GM12865 (cell line): ENCODE measurements at places on chromosomes 2 and 18.

DNA sequence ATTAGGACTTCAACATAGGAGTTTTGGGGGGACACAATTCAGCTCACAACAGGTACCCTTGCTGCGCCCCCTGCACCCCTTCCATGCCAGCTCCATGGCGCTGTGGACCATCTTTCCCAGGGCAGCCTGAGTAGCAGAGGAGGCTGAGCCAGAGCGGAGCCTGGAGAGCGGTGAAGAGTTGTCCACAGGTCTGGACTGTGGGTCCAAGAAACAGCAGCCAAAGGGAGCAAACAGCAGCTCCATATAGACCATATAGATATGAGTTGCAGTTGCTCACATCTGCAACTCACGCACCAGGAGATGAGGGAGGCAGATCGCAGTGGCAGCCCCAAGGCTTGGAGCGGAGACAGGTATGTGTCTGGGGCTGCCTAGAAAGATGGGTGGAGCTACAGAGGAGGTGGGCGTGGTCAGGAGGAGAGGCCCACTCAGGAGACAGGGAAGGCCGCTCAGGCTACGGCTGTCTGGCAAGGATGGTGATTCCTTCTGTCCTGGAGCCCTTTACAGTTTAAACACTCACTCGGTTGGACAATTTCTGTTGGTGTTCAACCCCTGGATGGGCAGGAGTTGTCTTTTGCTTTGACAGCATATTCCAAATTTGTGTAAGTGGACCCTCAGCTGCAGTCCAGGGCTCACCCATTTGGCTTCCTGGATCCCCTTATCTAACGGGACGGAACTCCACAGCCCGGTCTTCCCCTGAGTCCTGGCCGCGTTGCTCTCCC is 155.1 kb downstream of the LPIN1 start:
- DNase-seq, result no peak

GRCh38 chr18:8948471-8949149 is 153.9 kb upstream of the NDUFV2 start:
- no peak for DNase-seq

- DNase-seq, result no peak
Measured at GRCh38 chr18:27135504-27136207, 49.5 kb downstream of the CHST9 start.

DNA sequence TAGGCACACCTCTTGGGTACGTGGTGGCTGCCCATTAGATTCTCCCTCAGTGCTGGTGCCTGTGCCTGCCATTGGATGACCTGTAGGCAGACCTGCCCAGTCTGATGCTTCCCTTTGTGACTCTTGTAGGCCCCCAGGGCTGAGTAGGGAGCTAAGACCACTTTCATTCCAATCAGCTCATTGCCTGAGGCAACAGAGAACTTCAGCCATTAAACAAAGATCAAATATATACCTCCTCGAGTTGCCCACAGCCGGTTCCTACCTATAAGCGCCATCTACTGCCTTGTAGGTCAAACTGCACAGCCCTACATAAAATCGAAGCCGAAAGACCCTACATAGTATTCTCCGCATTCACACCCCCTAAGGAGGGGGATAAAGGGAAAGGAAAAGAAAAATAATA is 184.6 kb downstream of the ETAA1 start:
- peak; percentile 4 for DNase-seq

DNA sequence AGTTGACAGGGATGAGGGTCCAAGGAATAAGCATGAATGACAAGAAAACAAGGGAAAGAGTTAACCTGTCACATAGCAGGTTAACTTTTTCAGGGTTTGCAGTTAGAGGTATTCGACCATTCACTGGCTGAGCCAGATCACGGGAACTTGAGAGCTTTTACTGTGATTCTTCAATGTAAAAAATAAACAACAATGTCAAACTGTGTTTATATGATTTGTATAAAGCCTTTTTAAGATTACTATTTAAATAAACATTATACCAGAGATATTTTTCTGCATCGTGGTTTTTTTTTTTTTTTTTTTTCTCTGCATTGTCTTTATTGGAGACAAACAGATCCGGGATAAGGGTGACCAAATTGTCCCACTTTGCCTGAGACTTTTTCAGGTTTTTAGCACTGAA is 115.6 kb downstream of the NRP2 start:
- DNase-seq, result no peak

DNA sequence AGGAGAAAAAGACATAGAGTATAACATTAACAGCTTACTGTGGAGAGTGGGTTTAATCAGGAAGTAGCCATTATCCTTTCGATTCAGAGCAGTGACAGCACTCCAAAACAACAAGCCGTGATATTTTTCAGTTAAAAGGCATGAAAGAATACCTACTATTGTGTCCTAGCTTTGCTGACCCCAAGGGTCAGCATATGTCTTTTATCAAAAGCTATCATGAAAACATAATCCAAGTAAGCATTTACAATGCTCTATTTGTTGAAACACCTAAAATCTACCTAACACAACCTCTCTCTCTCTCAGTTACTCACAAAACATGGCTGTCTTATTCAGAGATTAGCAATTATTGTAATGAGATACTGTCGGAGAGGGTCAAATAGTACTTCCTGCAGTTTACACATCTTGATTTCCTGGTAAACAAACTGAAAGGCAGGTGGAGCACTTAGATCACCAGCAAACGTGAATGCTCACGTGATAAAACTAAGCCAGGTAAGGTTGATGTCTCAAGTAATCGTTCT is 100.0 kb downstream of the BAZ2B start:
- DNase-seq, result peak; percentile 74

DNA sequence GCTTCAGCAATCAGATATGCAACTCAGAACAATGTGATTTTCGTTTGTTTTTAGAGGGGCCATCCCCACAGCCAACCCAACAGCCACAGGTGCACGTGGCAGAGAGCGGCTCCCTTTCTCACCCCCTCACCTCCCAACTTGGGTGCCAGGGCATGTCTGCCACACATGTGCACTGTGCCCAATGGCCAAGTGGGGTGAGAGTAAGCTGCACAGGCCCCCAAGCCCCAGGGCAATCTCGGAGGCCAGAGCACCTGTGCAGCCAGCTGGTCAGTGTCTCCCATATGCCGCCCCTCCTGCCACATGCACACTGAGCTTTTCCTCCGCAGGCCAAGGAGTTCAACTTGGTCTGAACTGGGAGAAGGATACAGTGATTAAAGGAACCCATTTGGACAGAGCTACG is 1130.2 kb downstream of the DSC3 start:
- DNase-seq, result no peak

DNA sequence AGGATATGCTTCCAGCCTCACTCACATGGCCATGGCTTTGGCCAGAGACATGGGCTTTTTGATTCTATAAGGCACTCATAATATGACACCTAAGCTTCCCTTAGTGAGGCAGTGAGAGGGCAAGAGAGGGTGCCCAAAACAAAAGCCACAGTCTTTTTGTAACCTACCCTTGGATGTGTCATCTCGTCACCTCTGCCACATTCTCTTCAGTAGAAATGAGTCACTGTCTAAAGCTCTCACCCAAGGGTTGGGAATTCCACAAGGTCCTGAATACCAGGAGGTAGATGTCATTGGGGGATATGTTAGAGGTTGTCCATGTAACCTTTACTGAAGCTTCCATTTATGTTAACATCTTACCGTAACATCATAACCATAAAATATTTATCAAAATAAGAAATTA is 108.4 kb downstream of the ALMS1 start:
- DNase-seq, result no peak

DNA sequence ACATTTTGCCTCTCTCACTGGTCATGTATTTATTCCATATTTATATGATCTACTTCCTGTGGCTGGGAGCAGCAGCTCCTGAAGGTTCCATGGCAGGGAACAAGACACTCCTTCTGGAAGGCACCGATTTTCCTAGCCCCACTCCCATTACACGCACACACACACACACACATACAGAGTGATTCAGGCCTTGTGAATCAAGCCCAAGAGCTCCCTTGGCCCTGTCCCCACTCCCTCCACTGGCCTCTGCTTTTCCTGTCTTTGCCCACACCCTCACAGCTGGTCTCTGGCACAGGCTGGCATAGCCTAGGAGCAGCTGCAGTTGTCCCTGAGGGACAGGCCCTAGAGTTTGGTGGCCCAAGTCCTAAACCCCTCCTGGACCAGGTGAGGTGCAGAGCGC is 201.7 kb downstream of the NAPG start:
- no peak for DNase-seq

DNA sequence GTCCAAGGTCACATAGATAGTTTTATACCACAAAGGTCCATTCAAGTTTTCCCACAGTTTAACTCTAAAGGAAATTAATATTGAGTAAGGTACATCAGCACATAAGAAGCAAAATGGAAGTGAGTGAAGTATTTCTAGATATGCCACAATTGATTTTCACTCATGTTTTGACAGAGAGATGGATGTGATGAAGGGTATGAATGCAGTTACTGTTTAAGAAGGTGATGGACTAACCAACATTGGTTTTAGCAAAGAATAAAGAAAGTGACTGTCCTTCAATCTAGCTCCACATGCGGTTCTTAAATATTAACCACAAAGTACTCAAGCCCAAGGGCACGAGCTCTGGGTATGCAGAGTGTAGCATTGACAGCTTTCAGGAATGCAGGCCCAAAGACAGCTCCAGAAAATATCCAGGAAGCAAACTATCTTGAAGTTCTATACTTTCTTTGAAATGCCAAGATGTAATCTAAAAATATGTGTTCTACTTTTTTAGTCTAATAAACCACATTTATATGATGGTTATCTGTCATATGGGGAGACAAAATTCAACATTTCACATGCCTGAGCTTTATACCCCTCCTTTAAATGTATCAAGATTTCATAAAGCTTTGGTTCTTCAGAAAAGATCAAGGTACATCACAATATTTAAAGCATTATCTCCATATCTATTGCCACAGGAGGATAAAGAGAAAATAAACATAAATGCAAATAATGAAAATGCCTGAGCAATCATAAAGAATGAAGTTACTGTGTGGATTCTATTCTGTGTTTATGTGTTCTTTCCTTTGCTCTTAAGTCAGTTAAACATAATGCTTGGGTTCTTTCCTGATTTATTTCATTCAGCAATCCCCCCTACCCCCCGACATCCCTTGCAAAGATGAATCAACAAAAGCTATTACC is 6.7 kb upstream of the SCN1A start:
- DNase-seq, result no peak

DNA sequence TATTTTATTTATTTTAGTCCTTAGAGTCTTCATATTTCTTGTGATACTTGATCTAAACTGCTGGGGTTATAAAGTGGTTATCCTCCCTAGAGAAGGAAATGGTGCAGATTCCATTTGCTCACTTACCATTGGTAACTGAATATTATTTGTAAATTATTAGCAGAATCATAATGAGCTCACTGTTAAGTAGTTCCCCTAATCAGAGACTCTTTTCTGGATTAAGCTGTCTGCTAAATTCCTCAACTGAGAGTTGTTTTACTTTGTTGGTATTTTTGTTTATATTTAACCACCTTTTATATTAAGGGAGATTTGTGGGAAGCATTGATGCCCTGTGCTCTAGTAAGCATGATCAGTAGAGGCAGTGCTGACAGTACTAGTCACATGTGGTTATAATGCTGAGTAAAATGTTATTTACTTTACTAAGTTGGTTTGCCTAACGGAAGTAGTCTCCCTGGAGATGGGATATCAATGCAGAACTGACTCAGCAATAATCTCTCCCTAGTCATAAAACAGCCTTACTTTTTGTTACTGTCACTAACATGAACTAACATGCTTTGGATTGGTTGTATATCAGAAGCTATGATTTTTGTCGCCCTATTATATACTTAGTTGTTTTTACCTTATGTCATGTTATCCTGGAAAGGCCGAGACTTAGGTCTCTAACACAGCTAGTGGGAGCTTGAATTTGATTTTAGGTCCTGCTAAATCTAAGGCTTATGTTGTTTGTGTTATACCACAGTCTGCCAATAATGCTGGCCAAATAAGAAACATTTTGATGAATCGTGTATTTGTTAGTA is 166.7 kb downstream of the MCFD2 start:
- peak; percentile 3 for DNase-seq

DNA sequence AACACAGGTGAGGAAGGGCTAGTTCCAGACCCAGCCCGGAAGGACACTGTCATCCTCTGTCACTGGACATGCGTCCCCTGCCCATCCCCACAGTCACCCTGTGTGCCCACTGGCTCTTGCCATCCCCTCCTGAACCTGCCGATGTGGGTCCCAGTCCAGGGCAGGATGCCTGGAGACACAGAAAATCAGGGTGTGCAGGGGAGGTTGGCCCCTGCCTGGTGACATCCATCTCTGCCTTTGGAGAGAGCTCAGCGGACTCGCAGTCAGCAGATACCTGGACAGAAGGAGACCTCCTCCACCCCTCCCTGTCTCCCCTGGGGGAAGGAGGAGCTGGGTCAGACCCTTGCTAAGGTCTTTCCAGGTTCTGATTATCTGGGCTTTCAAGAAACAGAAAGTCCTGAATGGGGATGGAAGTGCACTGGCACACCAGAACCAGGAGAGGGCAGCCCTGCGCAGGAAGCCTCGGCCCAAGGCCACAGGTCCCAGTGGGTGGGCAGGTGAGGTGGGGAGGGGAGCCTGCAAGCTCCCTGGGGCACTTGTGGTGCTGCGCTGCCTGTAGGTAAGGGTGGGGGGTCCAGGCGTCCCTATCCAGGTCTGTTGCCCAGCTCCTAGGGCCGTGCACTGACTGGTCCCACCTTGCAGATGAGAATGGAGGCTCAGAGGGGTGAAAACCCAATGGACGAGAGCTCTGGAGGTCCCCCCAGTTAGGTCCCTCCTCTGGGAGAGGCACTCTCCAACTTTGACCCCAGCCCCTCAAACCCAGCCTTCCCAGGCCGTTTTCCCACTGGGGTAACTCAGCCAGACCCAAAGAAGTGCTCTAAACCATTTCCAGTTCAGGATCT is 9.7 kb upstream of the OTOS start:
- DNase-seq, result peak; percentile 31

- DNase-seq, result no peak
Measured at GRCh38 chr2:33380719-33381118, 95.7 kb upstream of the RASGRP3 start.

DNA sequence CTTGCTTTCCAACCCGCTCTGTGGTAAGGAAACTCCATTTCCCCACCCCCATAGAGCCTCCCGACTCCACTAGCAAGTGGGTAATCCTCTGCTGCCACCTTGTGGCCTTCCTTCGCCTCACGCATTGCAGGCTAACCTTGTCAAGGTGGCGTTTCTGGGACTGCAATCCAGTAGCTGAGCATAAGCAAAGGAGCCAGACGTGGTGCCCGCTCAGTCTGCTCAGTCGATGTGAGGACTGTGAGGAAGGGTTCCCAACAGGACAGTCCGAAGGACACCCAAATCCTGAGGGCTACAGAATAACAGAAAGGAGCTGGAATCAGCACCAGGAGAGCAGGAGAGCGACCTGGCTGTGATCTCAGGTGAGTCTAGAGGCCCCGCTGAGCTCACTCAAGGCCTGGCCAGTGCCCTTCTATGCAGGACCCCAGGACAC is 144.2 kb downstream of the SUCLG1 start:
- DNase-seq, result peak; percentile 77
